Activated CD4-positive, alpha-beta T cell treated with anti-CD3 and anti-CD28 coated beads for 4 hours (primary cell): ENCODE measurements at places on chromosomes 1 and 21.
A peak's percentile ranks its signal among the peaks of the same experiment; 100 is the strongest.

DNA sequence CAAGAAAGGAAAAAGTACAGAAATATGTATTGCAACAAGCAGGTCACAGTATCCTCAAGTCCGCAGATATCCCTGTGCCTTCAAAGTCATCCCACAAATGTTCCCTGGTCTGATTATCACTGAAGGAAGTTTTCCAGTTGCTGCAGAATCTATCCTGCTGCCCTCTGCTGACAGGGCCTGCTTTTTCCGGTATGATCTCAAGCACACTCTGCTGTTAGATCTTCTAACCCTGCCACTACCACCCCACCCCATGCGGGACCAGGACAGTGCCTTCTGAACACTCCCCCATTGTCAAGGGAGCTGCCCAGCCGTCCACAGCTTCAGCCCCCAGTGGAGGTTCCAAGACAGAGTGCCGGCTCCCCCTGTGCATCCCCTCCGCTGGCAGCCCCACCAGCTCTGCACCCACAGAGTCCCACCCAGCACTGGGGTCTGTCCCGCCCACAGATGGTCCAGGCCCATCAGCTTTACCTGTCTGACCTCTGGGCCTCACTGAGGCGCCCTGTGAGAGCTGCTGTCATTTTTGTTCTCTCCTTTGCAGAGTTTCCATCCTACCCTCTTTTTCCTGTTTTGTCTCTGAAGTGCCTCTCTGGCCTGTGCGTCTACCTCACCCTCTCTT lies 27.9 kb downstream of the FAM163A start:
- DNase-seq, result no peak

DNA sequence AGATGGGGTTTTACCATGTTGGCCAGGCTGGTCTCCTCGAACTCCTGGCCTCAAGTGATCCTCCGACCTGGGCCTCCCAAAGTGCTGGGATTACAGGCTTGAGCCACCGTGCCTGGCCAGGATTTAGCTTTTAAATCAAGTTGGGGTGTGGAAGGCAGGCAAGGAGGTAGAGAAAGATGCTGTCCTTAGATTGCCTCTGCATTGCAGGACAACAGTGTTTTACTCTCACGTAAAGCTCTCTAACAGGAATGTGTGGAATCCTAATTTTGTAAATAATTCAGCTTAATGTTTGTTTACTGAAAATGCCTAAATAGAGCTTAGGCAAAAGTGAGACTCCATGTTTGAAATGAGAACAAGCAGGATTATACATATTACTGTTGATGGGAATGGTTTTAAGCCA lies 29.5 kb upstream of the TGFB2 start:
- no peak for DNase-seq

DNA sequence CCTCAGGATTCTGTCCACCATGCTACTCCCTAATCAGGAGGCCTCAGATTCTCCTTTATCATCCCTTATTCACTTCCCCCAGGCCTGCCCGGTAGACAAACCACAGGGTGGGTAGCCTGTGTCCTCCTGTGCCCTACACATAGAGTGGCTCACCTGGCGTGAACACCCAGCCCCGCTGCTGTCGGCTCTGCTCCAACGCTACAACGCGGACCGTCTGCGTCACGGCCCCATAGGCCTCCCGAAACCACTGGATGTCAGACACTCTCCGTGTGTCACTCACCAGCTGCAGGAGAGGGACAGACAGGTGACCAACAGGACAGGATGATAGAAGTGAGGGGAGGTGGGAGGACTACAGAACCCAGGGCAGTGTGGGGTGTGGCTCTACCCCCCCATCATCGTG lies 10.3 kb downstream of the PMVK start:
- no peak for DNase-seq

DNA sequence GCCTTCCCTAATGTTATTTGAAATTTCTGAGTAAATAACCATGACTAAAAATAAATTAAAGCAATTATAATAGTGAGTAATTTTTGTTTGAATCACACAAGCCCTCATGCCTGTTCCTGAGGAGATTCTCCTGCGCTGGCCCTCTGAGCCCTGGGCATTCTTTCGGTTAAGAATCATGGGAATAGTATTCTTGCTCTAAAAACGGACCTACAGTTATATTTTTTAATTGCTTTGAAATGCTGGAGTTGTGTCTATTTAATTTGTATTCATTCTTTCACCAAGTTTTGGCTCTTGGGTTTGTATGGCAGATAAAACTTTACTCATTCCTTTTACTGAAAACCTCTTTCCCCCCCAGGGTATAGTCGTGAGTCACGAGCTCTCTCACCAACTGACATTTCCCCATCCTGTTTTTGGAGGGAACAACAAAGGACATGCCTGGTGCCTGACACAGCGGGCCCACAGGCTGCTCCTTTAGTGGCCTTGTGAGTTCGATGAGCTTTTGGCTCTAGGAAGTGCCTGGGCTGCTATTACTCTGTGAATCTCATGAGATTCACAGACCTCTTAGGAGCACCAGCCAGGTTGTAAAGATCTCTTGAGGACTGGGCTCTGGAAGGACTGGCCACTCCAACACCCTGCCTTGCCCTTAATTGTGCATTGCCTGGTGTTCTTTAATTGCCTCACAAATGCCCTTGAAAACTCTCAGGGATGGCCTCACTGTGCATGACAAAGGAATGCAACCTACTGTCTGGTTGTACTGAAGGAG lies 58.6 kb downstream of the DDR2 start:
- no peak for DNase-seq

DNA sequence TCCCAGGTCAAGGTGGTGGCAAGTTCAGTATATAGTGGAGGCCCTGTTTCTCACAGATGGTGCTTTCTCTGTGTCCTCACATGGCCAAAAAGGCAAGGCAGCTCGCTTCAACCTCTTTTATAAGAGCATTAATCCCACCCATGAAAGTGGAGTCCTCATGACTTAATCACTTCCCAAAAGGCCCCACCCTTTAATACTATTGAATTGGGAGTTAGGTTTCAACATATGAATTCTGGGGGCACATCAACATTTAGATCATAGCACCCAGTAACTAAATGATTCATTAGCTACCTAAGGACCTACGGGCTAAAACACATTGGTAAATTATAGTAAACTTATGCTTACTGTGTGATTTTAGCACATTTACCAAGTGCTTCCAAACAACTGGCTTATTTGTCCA lies 317.9 kb downstream of the LTN1 start:
- no peak for DNase-seq

DNA sequence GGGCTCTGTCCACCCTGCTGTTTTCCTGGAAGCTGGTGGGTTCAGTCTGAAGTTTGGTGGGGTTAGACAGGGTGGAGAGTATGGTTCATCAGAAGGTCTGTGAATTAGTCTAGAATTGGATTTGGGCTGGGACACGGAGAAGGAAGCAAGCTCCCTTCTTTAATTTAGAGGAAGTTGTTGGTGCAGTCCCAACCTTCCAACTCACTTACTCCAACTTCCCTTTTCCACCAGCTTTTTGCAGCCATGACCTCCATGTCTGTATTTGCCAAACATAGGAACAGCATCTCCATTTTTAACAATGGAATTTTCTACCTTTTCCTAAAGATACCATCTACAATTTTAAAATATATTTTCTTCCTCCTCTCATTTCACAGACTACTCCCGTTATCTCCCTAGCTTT lies 28.5 kb upstream of the PRELP start:
- no peak for DNase-seq

- DNase-seq, result no peak
Measured at GRCh38 chr1:167623951-167624350, 6.1 kb upstream of the RCSD1 start.

DNA sequence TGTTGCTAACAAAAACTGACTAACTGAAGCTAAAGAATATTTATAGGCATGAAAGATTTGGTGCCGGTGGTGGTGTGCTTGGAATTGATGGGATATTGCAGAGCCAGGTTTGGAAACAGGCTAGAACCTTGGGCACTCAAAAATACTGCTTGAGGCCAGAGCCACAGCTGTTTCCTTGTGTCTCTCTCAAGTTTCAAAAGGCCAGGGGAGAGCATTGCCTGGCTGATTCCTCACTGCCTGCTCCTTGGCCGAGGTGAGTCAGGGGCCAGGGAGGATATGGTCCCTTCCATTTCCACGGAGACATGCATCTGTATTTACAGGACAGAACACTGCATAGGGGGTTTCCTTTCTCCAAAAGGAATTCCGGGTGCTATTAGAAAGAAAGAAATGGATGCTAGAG lies 36.1 kb upstream of the IVNS1ABP start:
- no peak for DNase-seq

GRCh38 chr1:241310451-241310850 lies 46.6 kb downstream of the RGS7 start:
- no peak for DNase-seq

GRCh38 chr1:62613325-62613727 lies 16.0 kb downstream of the ANGPTL3 start:
- DNase-seq, result no peak

- DNase-seq, result no peak
Measured at GRCh38 chr1:168454211-168454815, 89.5 kb downstream of the XCL2 start.

- DNase-seq, result peak; percentile 5
Measured at GRCh38 chr1:202349206-202349928, 868 bp downstream of the PPP1R12B start.

DNA sequence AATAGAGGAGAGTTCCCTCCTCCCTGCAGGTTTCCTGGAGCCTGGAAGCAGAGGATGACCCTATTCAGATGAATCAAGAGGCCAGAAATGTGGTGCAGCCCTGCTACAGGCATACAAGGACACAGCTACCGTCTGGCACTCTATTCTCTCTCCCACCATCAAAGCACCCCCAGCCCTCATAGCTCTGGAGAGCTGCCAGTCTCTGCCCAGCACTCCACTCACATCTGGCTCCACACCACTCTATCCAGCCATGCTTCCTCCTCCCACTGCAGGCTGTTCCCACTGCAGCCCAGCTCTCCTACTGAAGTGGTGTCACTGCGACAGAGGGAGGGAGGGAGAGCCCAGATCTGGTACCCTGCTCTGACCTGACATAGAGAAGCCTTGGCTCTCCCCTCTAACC lies 18.4 kb downstream of the SYT2 start:
- no peak for DNase-seq

GRCh38 chr21:45078877-45079281 lies 4.5 kb downstream of the ADARB1 start:
- DNase-seq, result peak; percentile 78

DNA sequence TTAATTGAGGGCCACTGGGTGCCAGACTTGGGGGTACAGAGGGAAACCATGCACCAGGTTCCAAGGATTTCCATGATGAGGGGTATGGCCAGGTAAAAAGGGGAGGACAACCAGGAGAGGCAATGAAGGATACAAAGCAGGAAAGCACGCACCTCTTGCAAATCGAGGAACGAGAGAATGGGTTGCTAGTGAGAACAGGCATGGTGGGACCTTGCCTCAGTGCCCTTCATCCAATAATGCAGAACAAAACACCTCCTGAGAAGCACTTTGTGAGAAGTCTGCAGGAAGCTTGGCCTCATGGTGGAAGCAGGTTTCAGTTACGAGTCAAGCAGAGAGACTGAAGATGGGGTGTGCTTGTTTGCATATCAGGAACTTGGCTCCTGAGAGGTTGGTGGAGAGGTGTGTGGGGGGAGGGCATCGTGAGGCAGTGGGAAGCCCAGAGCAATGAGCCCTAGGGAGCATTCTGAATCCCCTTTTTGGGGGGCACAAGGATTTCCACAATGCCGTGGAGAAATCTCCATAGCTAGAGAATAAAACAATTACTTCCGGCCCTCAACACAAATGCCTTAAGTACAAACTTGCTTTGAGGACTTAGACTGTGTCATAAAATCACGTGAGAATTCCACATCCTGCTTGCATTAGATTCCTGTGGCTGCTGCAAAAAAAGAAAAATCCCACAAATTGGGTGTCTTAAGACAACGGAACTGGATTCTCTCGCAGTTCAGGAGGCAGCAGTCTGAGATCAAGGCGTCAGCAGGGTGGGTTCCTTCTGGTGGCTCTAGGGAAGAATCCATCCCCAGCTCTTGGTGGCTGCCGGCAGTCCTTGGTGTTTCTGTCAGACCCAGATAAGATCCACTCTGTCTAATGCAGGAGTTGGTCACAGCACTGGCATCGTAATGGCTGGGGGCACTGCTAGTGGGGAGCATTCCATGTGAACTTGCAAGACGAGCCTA lies 54.9 kb upstream of the BACE2 start:
- no peak for DNase-seq

DNA sequence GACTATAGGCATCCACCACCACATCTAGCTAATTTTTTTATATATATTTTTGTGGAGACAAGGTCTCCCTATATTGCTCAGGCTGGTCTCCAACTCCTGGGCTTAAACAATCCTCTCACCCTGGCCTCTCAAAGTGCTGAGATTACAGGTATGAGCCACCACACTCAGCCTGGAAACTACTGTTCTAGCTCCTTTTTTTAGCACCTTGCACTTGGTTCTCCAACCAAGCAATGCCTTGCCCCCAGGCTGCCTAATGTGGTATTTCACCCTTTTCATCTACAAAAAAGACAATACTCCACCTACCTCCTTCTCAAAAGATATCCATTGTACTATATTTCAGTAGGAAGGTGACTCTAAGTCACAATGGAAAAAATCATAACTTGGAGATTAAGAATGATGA lies 6.7 kb downstream of the ARNT start:
- DNase-seq, result no peak

GRCh38 chr1:27005166-27005530 lies 7.5 kb downstream of the TENT5B start:
- no peak for DNase-seq

- DNase-seq, result no peak
Measured at GRCh38 chr1:30038134-30039025, 685.0 kb downstream of the MATN1 start.

- DNase-seq, result no peak
Measured at GRCh38 chr1:164562511-164562910, 3.5 kb downstream of the PBX1 start.

DNA sequence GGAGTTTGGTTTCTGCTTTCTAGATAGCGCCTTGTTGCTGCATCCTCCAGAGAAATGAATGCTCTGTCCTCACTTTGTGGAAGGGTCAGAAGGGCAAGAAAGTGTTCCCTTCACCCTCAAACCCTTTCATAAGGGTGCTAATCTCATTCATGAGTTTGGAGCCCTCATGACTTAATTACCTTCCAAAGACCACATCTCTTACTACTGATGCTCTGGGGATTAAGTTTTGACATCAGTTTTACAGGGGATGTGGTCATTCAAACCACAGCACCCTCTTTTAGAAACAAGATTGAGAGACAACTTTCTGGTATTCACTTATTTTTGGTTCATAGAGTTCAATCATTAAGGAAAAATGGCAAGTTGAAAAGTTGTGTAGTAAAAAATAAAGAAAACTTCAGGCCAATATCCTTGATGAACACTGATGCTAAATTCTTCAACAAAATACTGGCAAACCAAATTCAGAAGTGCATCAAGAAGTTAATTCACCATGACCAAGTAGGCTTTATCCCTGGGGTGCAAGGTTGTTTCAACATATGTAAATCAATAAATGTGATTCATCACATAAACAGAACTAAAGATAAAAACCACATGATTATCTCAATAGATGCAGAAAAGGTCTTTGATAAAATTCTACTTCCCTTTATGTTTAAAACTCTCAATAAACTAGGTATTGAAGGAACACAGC lies 442.1 kb downstream of the PTBP2 start:
- DNase-seq, result no peak

DNA sequence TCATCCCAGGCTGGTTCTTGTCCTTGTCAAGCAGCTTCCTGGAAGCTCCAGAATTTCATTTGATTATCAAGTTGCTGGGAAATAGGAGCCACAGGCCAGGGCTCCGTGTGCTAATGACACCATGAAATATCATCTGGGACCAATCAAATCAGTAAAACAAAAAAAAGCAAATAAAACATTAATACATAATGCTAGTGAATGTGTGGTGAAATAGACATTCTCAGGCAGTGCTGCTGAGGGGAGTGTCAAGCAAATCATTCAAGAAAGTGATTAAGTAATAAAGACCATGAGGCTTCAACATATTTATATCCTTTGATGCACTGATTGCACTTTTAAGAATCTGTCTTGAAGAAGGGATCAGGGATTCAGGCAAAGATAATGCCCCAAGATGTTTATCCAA lies 213.7 kb downstream of the MATN1 start:
- DNase-seq, result no peak
